ENCODE measurements at places on chromosomes 12 and 14.

- no peak for DNase-seq
Observed at GRCh38 chr14:44662250-44662891, 155.3 kb upstream of the FSCB start.

- no peak for DNase-seq
Observed at GRCh38 chr12:25376407-25376806, 125.7 kb upstream of the KRAS start.

GRCh38 chr12:25764409-25764808, 194.1 kb upstream of the RASSF8 start:
- DNase-seq = no peak

- DNase-seq = no peak
Observed at GRCh38 chr14:70183991-70184390, 4.8 kb downstream of the SLC8A3 start.

DNA sequence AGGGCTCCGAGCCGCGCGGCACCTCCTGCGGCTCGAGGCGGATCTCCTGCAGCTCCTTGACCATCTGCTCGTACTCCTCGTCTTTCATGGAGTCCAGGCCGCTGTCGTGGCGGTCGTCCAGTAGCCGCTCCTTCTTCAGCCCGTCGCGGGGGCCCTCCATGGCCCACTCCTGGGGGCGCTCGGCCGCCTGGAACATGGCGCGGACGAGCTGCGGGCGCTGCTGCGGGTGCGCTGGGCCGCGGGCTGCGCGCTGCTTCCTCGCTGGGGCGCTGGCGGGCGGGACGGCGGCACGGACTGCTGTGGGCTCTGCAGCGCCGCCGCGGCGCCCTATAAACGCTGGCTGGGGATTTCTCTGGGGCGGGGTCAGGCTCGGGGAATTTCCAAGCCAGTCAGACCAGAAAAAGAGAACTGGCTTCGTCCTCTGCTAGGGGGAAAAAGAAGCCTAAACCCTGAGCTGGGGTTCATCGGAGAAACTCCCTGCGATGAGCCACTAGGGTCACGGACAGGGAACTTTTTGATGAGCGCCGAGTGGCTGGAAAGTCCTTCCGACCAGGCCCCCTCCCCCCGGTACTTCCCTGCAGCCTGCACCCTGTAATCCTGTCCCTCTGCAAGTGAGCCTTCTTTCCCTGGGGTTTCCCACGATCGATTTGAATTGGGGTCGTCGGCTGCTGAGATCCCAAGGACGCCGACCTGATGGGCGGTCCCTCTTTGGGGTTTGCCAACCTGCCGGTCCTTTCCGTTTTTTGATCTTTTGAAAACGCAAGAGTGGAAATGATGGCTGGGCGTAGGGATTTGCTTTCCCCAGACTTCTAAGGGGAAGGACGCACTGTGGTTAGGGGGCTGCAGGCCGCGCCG, at the start of gene NFKBIA:
NFKBIA (minus strand) TSS at position 301 of the 855 bp plus-strand sequence; CDS start at position 196, 105 bp downstream.
- peak; percentile 72 for DNase-seq

- DNase-seq = no peak
Observed at GRCh38 chr14:52923902-52924575, 26.8 kb downstream of the FERMT2 start.

DNA sequence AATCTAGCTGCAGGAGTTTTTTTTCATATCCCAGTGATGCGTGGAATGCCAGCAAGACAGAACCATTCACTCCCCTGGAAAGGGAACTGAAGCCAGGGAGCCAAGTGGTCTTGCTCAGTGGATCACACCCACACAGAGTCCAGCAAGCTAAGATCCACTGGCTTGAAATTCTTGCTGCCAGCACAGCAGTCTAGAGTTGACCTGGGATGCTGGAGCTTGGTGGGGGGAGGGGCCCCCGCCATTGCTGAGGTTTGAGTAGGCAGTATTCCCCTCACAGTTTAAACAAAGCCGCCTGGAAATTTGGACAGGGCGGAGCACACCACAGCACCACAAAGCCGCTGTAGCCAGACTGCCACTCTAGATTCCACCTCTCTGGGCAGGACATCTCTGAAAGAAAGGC, 86.9 kb upstream of the STXBP6 start:
- no peak for DNase-seq

DNA sequence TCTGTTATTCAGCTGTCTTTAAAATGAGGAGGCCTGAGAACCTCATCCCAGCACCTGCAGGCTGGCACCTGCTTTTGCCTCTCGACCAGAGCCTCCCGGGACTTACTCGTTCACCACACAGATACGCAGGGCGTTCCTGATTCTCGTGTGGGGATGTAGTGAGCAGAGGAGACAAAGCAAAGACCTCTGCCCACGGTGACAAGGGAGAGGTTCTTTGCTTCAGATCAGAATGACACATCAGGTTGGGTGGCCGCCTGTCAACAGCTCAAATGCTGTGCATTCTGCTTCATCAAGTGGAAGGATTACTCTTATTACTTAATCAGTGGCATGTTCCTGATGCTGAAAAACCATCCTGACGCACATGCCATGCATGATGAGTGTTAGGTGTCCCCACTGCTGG, 24.4 kb downstream of the DEGS2 start:
- no peak for DNase-seq

DNA sequence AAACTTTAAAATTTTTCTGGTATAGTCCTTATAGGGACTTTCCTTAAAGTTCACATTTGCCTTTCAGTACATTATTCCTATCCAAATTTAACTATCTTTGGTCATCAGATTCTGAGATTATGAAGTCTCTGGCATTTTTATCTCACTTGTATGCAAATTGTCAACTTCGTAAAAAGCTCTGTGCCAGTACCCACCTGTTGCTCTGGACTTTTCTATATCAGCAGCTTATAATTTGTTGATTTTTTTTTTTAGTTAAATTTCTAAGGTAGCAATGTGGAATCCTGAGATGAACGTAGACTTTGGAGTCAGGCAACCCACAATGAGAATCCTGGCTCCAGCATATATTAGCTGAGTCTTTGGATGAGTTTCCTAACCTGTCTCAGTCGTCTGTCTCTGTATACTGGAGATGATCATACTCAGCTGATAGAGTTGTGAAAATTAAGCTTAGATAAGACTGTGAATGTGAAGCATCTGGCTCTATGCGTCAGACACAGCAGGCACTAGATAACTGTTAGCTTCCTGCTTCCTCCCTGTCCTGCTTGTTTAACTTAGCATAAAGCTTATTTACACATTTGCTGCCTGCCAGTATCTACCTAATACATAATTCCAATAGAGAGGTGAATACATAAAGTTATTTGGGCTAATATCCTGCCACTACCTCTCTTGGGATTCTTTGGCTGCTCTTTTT, 59.8 kb downstream of the MARK3 start:
- DNase-seq = no peak

DNA sequence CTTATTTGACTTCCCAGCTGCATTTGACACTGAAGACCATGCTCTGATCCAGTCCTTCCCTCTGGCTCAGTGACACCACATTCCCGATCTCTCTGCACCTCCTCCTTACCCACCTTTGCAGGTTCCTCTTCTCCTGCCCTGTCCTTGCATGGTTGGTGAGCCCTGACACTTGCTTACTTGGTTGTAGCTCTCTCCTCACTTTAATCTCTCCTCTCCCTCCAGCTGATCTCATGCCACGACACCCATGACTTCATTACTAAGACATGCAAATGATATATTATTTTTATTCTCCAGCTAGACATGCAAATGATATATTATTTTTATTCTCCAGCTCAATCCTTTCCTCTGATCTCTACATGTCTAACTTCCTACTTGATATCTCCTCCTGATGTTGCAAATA, at the start of gene SERPINA9:
SERPINA9 (minus strand) TSS at position 175 of the 400 bp plus-strand sequence. CDS start 6,357 bp downstream, outside the sequence.
- no peak for DNase-seq

GRCh38 chr14:91317381-91318308, 73.1 kb upstream of the GPR68 start:
- no peak for DNase-seq

GRCh38 chr12:11150832-11151231, 16.4 kb upstream of the TAS2R30 start:
- no peak for DNase-seq

GRCh38 chr12:24977711-24978110, 28.8 kb upstream of the BCAT1 start:
- no peak for DNase-seq

DNA sequence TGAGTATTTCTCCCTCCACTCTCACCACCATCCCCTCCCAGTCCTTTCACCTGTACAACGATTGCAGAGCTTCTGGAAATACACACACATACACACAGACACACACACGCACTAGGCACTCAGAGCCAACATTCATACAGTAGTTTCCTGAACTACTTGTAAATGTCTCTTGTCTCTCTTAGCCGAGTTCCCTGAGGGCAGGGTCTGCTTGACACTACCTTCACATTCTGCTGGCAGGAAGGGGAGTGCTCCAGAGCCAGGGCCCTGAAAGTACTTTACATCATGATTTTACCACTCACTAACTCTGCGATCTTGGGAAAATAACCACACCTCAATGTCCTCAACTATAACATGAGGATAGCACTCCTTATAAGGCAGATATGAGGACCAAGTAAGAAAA, 82.7 kb downstream of the GAS2L3 start:
- DNase-seq = no peak

DNA sequence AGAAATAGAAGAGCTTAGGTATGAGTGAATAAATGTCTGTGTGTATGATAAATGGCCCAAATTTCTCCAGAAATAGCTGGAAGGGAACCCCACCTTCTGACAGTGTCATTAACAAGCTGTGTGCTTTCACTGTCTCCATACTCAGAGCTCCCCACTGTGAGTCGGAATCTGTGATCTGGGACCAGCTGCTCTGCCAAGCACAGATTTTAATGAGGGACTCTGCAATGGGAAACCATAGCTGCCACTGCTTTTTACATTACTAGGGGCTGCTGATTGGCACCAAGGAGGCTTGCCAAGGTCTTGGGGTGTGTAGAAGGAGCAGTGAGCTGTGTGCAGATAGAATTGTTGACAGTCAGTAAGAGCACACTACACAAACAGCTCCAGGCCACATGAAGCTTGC, 244.2 kb upstream of the CCDC196 start:
- no peak for DNase-seq

GRCh38 chr14:72523424-72524294, 370.2 kb downstream of the DPF3 start:
- DNase-seq = no peak

DNA sequence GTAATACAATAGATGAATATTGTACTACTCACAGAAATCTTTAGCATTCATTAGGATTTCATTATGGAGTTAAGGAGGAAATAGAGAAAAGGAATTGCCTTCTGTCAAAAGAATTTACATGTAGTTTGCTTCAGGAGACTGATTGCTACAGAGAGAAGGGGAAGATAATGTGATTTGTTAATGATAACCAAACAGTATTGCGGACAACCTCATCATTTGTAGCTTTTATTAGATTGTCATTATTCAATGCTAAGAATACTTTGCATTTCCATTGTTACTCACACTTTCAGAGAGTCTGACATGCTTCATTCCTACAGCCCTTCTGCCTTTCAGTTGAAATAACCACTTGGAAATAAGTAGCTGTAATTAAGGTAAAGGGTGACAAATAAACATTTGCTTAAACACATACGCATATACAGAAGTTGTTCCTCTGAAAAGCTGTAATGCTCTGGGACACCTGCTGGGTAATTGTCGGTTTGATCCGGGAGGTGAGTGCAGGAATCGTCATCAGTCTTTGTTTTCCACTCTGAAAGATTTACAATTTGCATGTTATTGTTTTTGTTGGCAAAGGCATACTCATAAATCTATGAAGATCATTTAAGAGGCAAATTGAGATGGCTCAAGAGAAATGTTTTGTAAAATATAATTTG, 600.2 kb downstream of the TRHDE start:
- no peak for DNase-seq

DNA sequence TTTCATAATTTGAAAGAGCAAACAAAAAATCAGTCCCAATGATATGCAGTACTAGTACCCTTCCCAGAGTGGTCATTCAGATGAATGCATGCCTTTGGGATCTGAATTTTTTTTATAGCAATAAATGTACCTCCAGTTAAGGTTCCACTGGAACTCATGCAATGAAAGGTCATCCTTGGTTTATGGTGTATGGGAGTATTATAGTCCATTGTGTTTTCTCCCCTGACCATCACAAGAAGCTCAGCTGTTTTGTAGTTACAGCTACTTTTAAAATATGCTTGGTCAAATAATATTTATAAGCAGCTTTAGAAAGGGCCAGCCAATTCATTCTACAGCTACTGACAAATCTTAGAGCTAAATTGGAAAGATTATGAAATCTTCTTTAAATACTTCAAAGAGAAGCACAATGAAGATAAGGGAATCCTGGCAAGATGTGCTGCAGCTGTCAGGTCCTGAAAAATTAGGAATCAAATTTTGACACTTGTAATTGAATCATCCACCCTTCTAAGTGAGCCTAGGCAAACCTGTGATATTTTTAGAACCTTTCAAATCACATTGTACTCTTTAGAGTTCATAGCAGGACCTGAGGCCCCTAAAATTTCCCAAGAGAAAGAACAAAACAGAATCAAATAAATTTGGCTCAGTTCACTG, 46.5 kb downstream of the IFT81 start:
- DNase-seq = no peak

- DNase-seq = no peak
Observed at GRCh38 chr12:4615667-4616066, 33.2 kb downstream of the AKAP3 start.

GRCh38 chr12:49552014-49552413, 13.2 kb downstream of the KCNH3 start:
- DNase-seq = no peak

DNA sequence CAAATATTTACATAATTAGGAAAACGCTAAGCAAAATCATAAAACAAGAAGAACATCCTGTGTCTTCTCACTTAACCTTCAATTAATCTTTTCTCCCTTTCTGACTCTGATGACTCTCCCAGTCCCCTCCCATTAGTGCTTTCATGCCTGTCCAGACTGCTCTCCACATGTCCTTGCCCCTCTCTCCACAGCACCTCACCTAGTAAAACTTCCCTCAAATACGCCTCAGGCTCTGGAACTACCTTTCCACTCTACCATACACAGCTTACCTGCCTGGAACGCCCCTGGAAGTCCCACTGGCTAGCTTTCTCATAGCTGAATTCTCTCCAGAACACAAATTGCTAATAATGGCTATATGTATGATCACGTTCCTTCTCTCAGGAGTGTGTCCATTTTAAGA, 44.7 kb downstream of the SLC5A8 start:
- DNase-seq = no peak

- no peak for DNase-seq
Observed at GRCh38 chr12:47383942-47384341, 304.2 kb upstream of the AMIGO2 start.

GRCh38 chr14:100323121-100323941, at the start of gene SLC25A47:
Gene SLC25A47 (plus strand): TSS chr14:100323339. CDS start chr14:100323415, 76 bp downstream.
- no peak for DNase-seq

- DNase-seq = no peak
Observed at GRCh38 chr14:78758333-78758732, 588.2 kb downstream of the NRXN3 start.

All from omental fat pad (tissue), 4 donors.